LHCN-M2 (cell line): ENCODE measurements at places on chromosomes 1 and 21.

DNA sequence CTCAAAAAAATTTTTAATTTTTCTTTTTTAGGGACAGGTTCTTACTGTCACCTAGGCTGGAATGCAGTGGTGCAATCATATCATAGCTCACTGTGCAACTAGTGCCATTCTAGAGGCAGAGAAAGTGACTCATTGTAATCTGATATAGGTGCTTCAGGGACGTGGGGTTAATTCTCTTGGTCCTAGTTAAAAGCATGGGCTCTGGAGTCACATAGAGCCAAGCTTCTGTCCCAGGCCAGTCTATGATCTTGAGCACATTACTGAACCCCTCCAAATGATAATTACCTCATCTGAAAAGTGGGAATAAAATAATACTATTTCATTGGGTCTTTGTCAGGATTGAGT is 1.1 kb upstream of the ADIPOR1 start:
- DNase-seq, result peak; percentile 78

DNA sequence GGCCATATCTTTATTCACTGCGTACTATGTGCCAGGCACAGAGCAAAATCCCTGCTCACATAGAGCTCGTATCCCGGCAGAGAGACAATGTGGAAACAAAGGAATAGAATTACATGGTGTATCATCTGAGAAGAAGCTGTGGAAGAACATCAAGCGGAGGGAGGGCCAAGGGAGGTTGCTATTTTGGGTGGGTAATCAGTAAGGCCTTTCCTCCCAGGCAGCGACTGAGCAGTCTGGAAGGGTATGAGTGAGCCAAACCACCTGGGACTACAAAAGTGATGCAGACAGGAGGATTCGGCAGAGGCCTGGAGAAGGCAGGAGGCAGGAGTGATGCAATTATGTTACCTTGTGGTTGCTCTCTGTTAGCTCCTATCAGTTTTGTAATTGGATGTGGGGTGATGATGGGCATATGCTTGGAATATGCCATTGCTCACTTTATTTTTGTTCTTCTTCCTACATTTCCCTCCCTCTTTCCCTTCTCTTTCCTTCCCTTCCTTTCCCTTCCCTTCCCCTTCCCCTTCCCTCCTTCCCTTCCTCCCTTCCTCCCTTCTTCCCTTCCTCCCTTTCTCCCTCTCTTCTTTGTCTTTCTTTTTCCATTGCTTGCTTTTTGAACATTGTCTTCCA is 172.9 kb downstream of the DISC1 start:
- no peak for DNase-seq

DNA sequence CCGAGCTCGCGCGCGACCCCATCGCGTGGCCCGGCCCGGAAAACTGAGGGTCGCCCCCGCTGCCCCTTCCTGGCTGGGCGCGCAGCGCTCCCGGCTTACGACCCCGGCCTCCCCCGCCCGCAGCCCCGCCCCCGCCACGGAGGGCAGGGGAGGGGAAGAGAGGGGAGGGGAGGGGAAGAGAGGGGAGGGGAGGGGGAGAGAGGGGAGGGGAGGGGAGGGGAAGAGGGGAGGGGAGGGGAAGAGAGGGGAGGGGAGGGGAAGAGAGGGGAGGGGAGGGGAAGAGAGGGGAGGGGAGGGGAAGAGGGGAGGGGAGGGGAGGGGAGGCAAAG is 6.7 kb upstream of the ANKRD65 start:
- no peak for DNase-seq

DNA sequence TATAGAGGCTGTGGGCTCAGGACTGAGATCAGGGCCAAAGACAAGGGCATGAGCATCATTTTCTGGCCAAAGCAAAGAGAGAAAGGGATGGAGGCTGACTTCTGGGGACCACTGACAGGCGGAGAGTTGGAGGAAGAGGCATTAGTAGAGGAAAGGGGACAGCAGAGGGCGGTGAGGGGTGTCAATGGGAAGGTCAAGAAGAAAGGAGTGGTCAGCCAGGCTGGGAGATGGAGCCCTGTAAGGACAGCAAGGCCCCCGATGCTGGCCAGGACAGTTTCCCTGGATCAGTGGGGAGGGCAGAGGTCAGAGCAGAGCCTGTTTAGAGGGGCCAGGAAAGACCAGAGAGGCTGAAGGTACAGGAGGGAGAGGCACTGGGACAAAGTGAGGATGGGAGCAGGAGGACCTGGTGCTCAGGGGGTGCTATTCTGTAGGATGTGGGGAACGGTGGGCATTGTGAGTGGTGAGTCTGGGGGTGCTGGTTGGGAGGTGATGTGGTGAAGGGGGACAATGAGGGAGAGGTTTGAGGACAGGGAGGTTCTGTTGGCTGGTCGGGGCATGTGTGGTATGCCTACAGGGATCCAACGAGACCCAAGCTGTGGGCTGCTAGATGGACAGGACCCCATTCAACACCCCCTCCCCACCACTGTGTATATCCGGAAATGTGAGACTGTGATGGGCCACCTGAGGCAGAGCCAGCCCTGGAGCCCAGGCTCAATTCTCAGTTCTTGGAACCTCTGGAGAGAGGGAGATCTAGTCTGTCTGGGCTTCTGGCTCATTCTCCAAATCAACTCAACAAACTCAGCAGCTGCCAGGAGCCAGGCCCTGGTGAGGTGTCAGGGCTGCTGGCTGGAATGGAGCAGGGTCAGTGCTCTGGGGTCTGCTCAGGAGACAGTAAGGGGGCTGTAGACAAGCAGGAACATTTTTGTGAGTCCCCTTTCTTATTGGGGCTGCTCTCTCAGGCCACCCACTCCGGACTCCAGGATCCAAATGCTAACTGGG is 1.4 kb upstream of the FAM151A start:
- DNase-seq, result no peak

GRCh38 chr1:43398227-43398626 is 8.5 kb downstream of the SZT2 start:
- DNase-seq, result no peak

DNA sequence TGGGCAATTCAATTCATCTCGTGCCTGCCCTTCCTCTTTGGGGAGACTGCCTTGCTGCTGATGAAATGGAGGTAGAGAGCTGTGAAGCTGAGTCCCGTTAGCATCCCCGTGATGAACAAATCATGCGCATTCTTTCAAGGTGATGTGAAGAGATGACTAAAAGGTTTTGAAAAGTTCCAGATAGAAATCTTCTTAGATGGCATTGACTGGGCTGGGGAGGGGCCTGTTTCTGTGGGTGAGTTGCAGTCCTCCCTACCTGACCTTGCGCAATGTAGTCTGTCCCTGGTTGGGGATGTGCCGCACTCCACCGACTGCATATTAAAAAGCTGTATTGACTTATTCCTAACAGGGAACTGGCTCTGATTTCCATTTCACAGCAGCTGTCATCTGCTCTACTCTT is 49.6 kb downstream of the ST6GALNAC3 start:
- no peak for DNase-seq

DNA sequence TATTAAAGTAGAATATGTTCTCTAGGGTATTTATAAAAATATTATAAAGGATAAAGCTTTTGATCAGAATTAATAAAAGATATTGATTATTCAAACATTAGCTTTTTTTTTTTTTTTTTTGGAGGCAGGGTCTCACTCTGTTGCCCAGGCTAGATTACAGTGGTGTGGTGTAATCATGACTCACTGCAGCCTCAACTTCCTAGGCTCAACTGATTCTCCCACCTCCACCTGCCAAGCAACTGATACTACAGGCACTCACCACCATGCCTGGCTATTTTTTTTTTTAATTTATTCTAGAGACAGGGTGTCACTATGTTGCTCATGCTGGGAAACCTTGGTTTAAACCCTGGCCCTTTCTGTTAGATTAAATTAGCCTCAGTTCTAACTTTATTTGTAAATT is 188.3 kb downstream of the CLEC20A start:
- no peak for DNase-seq

DNA sequence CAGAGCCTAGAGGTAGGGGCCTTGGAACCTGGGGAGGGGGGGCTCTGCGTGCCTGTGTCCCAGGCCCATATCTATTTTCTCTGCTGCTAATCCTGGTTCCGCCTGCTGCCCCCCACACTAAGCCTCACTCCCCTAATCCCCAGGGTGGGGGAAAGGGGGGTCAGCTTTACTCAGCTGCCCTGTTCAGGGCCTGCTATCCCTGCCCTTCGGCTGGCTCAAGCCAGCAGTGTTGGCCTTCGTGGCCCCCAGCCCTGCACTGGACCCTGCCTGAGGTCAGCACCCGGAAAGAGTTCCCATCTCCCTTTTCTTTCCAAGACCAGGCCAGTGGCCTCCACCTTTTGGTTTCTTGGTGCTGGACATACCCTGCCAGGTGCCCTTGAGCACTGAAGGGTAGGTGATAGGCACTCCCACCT is 8.4 kb downstream of the ZBTB7B start:
- no peak for DNase-seq

DNA sequence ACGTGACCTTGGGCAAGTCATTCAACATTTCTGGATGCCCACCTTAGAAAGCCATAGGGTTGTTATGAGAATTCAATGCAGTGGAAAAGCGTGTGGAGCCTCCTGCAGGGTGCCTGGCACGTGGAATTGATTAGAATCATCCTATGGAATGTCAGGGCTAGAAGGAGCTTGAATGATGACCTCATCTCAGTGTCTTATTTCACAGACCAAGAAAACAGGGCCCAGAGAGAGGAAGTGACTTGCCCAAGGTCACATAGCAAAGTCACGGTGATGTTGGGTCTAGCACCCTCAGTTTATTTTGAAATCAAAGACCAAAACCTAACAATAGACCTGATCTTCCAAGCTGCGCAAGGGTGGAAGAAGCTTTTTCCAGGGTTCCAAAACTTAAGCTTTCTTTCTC is 6.0 kb downstream of the TRABD2B start:
- no peak for DNase-seq

GRCh38 chr1:29974316-29974724 is 738.0 kb downstream of the PTPRU start:
- no peak for DNase-seq
